RWPE2 (cell line): ENCODE measurements at places on chromosomes 5 and 9.

DNA sequence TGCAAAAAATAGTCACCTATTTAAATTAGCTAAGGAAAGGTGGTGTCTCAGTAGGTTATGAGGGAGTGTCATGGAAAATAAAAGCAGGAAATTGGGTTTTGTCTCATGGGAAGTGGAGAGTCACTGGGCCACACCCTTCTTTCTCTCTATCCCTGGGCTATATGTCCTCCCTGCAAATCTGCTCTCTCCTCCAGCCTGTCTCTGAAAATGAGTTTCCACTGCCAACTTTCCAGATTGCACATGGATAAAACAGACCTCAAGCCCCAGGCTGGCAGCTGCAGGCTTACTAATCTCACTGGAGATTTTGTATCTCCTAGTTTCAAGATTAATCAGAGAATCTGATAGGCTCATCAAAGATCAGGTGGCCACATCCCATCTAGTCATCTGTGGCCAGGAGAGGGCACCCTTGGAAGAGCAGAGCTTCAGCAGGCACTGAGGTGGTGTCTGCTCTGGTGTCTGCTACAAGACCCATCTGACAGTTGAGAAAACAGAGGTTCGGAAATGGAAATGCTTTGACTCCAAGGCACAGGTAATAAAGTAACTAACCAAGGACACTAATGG, 178.9 kb downstream of the MSX2 start:
- DNase-seq = no peak

GRCh38 chr9:120362446-120362845, 217.5 kb downstream of the CDK5RAP2 start:
- no peak for DNase-seq

GRCh38 chr5:138793575-138793974, 40.4 kb downstream of the CTNNA1 start:
- DNase-seq = no peak

DNA sequence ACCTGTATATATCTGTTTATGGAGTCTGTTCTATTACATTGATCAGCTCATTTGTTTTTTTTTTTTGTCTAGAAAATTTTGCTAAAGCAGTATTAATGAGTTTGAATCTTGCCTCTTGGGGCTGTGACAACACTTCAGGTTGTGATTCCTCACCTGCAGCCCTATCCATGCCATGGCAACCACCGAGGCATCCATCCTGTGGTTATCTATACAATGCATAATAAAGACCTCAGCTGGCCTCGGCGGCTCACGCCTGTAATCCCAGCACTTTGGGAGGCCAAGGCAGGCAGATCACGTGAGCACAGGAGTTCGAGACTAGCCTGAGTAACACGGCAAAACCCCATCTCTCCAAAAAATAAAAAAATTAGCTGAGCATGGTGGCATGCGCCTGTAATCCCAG, 28.1 kb upstream of the PDCD1LG2 start:
- DNase-seq = no peak

DNA sequence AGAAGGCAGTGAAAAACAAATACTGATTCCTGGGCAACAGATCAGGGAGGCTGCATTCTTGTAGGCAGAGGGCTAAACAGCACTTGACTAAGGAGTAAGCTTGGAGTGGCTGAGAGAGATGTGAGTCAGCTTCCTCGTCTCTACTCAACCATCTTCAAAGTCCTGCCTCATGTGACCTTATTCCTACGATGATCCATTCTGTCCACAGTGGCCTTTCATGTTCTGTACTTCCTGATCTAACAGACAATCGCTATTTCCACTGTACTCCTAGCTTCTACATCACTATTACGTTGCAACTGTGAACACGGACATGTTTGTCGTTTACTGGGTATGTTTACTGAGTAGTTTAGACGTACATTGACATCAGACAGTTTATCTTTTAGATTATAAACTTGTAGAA, 365.4 kb downstream of the ARL15 start:
- DNase-seq = no peak

DNA sequence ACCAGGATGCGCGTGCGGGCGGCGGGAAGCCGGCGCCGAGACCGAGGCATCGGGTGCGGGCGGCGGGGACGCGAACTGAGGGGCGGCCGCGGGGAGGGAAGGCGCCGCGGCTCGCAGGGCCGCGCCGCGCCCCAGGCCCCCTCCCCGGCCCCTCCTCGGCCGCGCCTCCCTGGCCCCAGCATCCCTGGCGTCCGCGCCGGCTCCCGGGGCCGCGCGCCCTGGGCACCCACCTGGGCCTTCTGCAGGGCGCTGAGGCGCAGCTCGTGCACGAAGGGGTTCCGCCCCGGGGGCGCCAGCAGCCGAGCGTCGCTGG, 324 bp downstream of the LPCAT1 start:
- DNase-seq = peak; percentile 43

- DNase-seq = no peak
These were observed 44.8 kb downstream of the CTSL start for GRCh38 chr9:87770616-87771315.

- DNase-seq = no peak
These were observed 120.7 kb downstream of the PBX3 start for GRCh38 chr9:125867751-125868415.

DNA sequence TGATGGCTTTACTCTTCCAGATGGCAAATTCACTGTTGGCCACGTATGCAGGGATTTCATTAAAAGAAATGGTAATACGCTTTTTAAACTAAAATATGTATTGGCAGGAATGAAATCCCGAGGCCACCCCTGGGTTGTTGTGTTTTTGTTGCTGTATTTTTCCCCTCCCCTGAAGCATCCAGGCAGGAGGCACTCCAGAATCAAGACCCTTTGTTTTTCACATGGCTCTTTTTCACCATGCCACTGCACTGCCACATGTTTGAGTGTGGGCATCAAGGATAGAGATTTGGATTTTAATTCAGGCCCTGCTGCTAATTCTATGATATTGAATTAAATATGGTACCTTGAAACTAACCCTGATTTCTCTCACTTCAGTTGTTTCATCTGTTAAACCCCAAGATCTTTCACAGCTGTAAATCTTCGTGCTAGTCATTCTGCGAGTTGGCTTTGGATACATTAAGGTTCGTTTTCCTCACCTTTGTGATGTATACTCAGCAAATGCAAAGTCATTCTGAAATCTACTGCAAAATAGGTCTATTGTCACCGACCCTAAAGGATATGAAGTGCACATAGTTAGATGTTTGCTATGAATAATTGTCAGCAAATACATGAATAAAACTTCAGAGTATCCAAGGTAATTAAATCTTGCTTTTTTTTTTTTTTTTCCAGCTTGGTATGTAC, 533.4 kb downstream of the PTPRD start:
- DNase-seq = no peak

DNA sequence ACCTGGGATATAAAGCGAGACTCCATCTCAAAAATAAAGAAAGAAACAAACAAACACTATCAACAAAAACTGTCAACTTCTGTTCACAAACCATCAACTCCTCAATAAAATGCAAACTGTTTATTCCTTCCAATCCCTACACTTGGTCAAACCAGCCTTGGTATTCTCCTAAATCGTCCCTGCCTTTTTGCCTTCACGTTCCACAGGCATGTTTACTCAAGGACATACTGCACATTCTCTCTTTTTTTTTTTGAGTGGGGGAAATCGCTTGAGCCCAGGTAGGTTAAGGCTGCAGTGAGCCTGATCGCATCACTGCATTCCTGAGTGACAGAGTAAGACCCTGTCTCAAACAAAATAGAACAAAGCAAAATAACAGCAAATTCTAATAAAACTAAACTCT, 13.0 kb downstream of the UBAP2 start:
- DNase-seq = no peak

- peak; percentile 78 for DNase-seq
These were observed 640.9 kb downstream of the SEMA5A start for GRCh38 chr5:8905021-8905420.

DNA sequence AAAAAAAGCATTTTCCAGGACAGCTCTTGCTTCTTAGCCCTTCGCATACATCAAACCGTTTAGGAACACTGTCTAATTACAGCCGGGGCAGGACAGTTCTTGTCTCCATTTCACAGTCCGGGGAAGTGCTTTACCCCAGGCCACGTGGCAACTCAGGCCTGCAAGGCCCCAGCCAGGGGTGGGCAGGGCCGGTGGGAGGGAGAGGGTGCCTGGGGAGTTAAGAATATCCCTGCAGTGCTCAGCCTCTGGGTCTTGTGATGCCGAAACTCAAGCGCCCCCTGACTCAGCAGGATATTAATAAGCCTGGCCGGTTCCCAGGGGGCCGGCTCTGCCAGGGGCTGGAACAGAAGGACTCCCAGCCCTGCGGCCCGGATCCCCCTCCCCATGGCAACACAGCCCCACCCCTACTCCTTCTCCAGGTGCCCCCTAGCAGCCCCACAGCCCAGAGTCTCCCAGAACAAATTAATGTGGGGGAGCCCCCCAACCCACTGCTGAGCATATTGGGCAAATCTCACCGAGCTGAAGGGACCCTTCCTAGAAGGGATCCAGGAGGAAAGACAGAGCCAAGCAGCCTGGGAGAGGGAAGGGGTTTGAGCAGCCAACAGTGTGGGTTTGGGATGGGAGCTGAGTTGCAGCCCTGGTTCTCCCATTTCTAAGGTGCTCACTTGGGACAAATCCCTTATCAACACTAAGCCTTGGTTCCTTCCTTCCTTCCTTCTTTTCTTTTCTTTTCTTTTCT, 45.3 kb downstream of the PLPP7 start:
- DNase-seq = no peak

DNA sequence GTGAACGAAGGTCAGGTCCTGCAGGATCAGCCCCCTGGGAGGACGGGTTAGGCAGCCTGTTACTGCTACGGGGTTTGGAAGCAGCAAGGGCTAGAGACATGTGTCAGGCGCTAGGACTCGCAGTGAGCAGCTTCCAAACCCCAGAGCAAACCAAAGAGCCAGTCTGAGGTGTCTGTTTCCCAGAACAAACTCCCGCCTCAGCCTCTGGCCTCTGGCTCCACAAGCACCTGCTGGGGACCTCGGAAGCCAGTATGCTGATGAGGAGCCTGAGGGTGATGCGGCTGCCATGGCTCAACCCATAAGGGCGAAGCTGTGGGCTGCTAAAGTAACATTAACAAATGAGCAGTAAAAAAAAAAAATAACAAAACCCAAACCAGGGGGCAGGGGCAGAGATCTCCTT, 35.0 kb downstream of the PRRT1B start:
- DNase-seq = peak; percentile 51

DNA sequence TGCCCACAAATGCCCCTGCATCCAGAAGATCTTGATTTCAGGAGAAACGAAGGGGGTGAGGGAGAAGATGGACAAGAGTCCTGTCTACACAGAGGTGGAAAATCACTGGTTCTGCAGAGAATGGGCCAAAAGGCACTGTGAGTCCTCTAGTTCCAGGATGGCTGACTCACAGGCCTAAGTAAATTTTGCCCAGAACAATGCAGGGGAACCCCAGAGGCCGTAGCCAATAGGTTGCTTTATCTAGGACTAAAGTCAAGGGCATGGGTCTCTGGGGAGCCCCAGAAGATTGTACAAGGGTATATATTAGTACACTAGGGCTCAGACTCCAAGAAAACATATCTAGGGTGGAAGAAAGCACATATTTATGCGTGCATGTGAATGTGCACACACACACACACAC, 98.0 kb downstream of the SLIT3 start:
- DNase-seq = no peak

GRCh38 chr9:12878351-12878978, 103.6 kb downstream of the LURAP1L start:
- DNase-seq = no peak

DNA sequence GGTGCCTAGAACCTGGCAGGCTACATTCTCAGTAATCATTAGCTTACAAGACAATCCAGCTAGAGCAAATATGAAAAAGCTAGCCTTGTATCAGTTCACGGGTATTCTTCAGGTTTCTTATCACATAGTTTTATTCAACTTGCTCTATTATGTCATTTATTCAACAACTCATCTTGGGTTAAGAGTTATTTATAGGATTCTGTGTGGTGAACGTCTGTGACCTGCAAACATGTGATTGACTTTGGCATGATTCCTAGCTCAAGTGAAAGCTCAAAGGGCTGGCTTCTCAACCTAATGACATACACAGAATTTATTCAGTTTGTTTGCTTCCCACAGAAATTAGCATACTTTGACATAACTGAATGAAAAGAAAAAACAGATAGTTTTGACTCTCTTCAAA, 173.1 kb downstream of the PLPPR1 start:
- DNase-seq = no peak

- DNase-seq = no peak
These were observed 27.7 kb upstream of the CTSL start for GRCh38 chr9:87698069-87698809.

DNA sequence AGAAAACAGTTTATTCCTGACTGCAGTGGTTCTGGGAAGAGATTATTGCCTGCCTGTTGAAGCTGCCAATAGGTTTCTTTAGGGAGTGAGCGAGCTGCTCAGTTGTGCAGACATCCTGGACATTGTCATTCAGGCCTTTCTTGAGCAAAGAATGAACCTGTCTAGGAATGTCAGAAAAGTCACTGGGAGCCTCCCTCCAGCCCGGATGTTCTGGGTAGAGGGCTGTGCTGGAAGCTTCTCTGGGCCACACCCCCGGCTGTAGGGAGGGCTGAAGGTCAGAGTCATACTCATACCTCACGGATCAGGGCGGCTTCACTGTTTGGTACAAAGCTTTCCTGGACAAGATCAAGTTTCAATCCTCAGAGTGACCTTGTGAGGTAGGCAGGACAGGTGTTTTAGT, 33.4 kb upstream of the TBC1D2 start:
- no peak for DNase-seq

DNA sequence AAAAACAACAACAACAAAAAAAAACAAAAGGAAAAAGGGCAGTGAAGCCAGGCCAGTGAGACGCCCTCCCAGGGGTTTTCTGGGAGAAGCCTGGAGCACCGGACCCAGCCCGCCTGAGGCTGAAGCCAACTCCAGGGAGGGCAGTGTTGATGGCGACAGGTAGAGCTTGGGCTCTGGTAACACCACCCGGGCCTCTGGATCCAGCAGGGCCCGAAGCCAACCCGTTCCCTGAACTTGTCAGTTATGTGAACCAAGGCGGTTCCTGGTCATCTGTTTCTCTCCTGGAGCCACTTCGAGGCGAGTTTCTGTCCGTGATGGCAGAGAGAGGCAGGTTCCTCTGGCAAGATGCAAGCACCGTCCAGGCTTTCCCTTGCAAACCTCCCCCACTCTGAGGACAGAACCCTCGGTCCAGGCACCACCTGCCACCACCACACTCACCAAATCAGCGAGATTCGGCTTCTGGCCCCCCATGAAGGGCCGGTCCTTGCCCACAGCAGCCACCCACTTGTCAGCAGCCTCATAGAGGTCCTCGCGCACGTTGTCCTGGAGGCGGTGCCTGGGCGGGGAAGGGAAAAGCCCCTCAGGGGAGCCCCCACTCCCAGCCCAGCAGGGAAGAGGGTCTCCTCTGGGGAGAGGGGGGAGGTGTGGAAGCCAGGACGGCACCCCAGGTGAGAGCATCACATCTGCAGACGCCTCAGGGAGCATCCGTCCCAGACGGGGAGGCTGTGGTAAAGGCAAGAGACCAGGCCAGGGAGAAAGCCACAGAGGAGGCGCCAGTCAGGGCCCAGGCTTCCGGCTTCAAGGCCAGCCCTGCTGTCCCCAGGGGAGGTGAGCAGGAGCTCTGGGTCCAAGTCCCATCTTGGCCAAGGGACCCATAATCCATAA, 5.4 kb downstream of the PTGES2 start:
- peak; percentile 65 for DNase-seq

- DNase-seq = no peak
These were observed 82.6 kb downstream of the MRPS27 start for GRCh38 chr5:72237415-72237814.

- no peak for DNase-seq
These were observed 70.1 kb downstream of the RGS3 start for GRCh38 chr9:113533335-113534225.

GRCh38 chr5:64758901-64759300, 9.6 kb downstream of the SREK1IP1 start:
- no peak for DNase-seq

GRCh38 chr9:32468740-32469139, 57.3 kb downstream of the RIGI start:
- no peak for DNase-seq
